Cerebellar nuclear complex (tissue), 1 donor: ENCODE measurements at places on chromosomes 1 and 21.

DNA sequence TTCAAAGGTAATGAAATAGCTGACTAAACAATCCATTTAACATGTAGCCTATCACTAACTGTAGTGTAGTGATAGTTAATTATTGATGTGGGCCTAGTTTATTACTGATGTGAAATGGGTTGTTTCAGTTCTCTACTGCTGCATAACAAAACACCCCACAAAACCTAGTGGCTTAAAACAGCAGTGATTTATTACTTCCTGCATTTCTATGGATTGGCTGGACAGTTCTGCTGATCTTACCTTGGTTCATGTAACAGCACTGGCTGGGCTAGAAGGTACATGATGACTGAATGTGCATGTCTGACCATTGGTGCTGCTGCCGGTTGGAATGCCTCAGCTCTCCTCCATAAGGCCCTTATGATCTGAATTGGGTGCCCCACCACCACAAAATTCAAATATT is 5.4 kb upstream of the ABL2 start:
- DNase-seq: no peak

DNA sequence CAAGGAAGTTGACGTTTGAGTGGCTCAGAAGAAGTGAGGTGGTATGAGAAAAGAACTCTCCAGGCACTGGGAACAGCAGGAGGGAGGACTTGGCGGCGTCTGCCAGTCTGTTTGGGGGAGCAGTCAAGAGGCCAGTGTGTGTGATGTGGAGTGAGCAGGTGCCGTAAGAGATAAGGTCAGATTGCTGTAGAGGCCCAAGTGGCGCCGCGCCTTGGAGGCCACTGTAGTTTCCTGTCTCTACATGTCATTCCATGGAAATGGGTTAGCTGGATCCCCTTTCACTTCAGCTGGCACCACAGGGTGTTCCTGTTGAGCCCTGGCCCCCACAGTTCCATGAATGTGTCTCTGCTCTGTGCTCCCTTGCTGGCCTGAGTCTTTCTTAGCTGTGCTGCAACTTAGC is 35.5 kb upstream of the PTPRF start:
- DNase-seq: no peak

GRCh38 chr1:89826594-89826993 is 5.8 kb downstream of the LRRC8D start:
- no peak for DNase-seq

DNA sequence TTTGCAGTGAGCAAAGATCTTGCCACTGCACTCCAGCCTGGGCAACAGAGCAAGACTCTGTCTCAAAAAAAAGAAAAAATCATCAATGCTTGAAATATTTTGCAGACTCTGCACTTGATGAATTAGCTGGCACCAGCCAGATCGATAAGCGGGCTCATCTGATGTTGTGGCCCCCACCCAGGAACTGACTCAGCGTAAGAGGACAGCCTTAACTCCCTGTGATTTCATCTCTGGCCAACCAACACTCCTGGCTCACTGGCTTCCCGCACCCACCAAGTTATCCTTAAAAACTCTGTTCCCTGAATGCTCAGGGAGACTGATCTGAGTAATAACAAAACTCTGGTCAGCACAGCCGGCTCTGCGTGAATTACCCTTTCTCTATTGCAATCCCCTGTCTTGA is 98.9 kb downstream of the SPSB1 start:
- no peak for DNase-seq

DNA sequence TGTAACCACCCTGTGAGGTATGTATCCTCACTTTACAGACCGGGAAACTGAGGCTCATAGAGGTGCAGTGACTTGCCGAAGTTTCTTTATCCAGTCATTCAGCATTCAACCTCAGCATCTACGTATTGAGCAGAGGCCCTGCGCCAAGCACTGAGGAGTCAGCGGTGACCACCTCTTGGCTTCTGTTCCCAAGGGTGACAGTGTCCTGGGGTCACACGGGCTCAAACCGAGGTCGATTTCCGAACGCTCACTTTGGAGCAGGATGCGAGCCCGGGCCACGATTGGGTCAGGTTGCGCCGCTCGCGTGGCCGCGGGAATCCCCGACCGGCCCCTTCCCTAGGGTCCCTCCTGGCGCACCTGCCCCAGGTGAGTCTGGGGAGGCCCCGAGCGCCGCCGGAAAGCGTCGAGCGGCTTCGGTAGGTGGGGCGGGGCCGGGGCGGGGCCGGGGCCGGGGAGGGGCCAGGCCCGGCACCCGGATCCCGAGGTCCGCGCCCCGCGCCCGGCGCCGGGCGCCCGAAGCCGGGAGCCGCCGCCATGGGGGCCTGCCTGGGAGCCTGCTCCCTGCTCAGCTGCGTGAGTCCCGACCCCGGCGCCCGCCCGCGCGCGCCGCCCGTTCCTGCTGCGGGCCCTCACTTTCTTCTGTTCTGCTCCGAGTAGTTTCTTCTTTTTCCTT is at the start of gene SERINC2:
TSS of gene SERINC2 (plus strand) at position 482 of the 673 bp plus-strand sequence. CDS start at position 535, 53 bp downstream.
- no peak for DNase-seq

- DNase-seq: no peak
Measured at GRCh38 chr1:175906370-175906769, 163.0 kb upstream of the TNR start.

- no peak for DNase-seq
Measured at GRCh38 chr1:241250465-241250864, 106.5 kb downstream of the RGS7 start.

- DNase-seq: no peak
Measured at GRCh38 chr1:184582411-184582810, 172.2 kb downstream of the EDEM3 start.

GRCh38 chr1:156319664-156320063 is 18.4 kb downstream of the CCT3 start:
- no peak for DNase-seq

DNA sequence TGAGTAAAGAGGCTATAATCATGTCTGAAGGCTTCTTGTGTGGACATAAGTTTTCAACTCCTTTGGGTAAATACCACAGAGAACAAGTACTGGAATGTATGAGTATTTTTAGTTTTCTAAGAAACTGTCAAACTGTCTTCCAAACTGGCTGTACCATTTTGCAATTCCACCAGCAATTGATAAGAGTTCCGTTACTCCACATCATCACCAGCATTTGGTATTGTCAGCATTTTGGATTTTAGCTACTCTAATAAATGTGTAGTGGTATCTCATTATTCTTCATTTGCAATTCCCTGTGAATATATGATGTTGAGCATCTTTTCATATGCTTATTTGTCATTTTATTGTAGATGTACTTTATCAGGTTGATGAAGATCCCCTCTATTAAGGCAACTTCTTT is 9.4 kb upstream of the MNDA start:
- no peak for DNase-seq

DNA sequence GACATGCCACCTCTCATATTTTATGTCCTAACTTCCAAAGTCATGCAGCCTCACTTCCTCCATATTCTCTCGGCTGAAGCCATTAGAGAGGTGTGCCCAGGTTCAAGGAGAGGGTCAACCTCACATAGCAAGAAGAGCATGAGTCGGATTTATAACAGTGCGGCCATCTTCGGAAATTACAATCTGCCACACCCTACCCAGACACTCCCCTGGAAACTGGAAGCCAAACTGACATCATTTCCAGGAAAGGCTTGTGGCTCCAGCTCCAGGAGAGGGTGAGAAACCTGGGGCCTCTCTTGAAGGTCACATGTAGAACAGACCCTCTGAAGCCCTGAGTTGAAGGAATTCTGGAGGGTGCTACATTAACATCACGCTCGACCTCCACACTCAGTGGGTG is 73.5 kb downstream of the RRAGC start:
- DNase-seq: no peak

- DNase-seq: no peak
Measured at GRCh38 chr1:229094476-229095311, 176.2 kb upstream of the RAB4A start.

GRCh38 chr1:170594066-170594626 is 62.2 kb downstream of the GORAB start:
- DNase-seq: no peak

- DNase-seq: no peak
Measured at GRCh38 chr21:29436143-29436542, 137.4 kb downstream of the BACH1 start.

DNA sequence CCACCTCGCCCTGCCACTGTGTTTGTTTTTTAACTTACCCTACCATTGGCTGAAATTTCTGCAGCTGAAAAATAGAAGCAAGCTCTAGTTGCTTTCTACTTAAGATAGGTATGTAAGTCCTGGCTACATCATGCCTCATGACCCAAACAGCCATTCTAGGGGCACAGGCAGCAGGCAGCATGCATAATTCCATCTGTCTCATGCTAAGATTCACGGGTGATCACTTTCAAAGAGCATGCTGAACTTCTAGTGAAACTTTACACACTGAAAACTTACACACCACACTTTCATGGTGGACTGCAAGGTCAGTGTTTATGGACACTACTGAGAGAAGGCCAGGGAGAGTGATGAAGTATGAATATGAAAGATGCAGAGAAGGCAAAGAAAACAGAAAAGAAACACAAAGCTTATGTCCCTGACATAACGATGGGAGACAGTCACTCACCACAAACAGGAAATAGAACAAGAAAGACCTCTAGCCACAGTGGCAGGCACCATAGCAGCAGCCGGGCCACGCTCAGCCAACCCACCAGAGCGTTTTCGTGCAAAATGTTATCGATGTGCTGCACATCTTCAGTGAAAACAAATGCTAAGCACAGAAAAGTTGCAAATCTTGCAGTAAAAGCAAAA is 102.3 kb upstream of the TIAM1 start:
- no peak for DNase-seq

DNA sequence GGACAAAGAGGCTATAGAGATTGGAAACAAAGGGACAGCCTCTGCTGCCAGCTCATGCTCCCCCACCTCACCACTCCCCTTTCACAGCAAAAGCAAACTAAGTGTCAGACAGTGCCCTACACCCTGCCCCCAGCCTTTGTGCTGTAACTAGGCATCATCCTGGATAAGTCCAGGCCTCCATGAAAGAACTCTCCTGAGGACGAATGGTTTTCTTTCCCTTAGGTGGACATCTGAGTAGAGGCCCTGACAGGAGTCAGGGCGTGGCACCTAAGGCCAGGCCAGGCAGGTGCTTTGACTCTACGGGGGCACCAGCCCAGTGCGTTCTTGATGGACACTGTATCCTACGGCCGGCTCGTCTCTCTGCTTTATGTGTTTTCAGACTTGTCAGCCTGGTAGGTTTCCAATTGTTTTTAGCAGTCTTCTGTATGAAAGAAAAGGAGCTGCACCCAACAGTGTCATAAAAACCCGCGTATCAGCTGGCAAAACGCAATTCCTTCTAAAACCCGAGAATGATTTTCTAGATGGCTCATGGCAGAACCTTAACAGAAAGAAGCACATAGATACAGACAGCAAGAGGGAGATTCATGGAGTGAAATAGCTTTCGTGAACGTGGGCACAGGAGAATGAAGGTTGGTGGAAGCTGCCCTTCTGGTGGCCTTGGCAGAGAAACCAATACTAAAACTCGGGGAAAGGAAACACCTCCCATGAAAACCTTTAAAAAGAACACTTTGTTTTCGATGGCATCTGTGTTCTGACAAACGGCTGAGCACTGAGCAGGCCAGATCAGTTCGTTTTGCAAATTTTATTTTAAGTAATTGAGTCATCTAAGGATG is 51.7 kb upstream of the AJAP1 start:
- no peak for DNase-seq

DNA sequence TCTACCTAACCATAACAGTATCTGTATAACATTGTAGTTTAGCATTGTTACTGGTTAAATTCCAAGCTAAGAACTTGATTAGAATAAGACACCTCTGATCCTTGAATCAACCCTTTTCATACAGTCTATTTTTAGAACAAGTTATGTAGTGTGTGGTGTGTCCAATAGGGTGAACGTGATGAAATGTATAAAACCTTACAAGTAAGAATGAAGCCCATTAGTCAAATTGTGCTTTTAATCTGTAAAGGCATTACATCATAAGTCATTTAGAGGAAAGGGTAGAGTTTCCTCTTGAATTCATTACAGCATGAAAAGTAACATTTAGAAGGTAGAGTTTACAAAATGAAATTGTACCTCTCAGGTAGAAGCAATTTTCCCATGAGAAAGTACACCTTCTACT is 479.2 kb downstream of the LTN1 start:
- no peak for DNase-seq

DNA sequence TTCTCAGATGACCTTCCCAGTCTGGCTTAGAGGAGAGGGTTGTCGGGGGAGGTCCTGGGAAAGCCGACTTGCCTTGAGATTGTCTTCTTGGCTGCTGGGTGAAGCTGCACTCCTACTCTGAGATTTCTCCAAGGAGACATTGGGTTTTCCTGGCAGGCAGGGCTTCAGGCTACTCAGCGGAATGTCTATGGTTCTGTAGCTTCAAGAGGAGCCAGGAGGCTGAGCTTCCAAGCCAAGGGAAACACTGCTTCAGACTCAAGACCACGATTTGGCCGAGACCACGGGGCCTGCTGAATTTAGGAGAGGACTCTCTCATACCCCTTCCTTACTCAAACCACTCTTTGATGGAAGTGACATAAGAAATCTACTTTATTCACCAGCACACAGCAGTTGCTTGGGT is 67.8 kb downstream of the NTMT2 start:
- no peak for DNase-seq

DNA sequence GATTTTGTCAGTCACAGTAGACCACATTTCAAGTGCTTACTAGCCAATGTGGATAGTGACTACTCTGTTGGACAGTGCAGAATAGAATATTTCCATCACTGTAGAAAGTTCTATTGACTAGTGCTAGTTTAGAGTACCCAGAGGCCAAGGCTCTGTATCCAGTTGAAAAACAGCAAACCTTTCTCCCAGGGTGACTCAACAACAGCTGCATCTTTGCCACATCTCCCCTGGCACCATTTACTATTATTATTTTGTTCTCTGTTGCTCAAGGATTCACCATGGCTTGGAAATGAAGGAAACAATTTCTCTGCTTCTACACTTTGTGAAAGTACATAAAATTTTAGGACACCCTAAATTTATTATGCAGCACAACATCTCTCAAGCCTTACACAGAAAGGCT is 85.3 kb upstream of the WDR26 start:
- no peak for DNase-seq

DNA sequence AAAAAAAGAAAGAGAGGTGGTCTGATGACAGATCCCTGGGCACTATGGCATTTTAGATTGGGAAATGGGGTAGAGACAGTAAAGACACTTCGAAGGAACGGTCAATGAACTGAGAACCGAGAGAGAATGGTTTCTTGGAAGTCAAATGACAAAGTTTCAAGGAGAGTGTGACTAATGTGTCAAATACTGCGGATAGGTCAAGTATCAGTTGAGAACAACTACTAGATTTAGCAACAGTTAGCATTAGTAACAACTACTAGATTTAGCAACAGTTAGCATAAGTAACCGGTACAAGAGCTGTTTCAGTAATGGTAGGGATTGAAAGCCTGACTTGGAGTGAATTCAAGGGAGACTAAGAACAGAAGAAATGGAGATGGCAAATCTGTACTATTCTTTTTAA is 35.0 kb downstream of the UROD start:
- DNase-seq: no peak

DNA sequence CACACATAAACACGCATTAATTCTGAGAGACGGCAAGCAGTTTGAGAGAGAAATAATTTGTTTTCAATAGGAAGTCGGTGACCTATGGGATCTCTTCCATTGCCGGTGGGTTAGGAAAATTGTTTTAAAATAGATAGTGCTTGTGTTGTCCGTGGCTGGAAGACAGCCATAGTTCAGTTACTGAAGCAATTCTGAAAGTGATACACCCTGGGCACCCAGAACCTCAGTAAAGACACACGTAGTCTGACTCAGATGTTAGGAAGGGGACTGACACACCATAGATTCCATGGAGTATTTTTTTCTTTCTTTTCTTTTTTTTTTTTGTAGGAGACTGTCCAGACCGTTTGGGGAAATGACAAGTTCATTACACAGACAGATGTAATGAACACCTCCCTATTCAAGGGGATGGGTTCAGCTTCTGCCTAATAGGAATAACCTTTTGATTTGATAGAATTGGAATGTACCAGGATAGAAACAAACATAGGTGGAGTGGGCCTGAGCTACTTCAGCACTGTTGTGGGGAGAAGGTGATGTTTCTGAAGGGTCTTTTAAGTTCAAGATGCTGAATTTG is 1.6 kb downstream of the C1orf21 start:
- peak; percentile 16 for DNase-seq
